Activated CD4-positive, alpha-beta T cell treated with anti-CD3 and anti-CD28 coated beads, Interleukin-2, amount 10 ng/mL, durations not matched to agents 24 days and 14 days (primary cell): ENCODE measurements at places on chromosomes 2 and 18.

DNA sequence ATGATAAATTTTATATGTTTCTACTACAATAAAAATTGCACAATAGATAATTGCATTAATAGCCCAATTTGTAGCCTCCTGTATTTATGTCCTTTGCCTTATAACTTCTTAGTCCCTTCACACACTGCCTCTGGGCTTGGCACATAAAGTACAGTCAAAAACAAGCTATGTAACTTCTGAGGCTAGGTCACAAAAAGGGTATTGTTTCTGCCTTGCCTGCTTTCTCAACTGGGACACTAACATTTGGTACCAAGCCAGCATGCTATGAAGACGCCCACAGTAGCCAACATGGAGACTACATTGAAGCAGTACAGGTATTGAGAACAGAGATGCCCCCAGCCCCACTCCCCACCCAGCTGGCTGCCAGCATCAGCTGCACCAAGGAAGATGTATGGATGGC lies 5.4 kb upstream of the SLC3A1 start:
- no peak for DNase-seq

GRCh38 chr2:27952070-27952469 lies 61.5 kb downstream of the BABAM2 start:
- DNase-seq, result no peak

DNA sequence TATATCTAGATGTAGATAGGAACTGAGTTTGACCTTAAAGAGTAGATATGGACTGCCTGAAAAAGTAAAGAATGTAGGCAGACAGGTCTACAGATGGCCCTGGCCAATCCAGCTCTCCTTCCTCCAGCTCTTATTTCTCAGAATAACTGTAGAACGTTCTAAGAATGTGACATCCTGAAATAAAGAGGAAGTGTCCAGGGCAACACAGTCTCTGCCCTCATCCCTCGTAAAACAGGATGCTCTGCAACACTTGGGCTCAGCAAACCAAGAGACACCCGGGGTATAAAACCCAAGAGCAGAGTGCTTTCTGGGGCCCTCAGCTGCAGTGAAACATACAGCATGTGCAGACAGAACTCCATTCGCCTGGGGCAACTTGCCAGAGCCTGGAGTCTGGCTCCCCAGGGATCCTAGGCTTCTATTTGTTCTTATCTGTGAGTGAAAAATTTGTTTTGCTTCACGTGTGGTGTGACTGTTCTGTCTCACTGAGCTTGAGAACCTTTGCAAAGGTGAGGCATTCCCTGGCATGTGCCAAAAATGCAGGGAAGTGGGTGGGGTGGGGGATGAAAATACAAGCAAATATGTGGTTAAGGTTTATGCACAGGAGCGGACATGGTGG lies 401.0 kb downstream of the SETBP1 start:
- DNase-seq, result no peak

DNA sequence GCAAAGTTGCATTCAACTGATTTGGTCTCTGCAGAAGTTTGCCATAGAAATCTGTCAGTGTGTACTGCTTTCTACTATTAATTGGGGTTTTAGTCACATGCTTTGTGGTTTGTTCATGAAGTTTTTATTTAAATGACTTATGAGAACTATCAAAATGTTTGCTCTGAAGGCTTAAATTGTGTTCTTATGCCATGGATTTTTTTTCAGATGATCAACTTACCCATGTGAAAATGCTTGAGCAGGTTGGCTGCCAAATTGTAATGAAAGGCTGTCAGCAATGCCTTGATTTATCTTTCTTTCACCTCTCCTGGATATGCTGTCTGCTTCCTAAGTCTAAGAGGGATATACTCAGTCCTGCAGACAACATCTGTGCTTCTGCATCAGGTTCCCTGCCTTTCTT lies 50.7 kb downstream of the FMNL2 start:
- no peak for DNase-seq

GRCh38 chr2:182142062-182142461 lies 156.4 kb downstream of the PPP1R1C start:
- no peak for DNase-seq

- no peak for DNase-seq
Observed at GRCh38 chr2:187875261-187876141, 321.3 kb upstream of the TFPI start.

DNA sequence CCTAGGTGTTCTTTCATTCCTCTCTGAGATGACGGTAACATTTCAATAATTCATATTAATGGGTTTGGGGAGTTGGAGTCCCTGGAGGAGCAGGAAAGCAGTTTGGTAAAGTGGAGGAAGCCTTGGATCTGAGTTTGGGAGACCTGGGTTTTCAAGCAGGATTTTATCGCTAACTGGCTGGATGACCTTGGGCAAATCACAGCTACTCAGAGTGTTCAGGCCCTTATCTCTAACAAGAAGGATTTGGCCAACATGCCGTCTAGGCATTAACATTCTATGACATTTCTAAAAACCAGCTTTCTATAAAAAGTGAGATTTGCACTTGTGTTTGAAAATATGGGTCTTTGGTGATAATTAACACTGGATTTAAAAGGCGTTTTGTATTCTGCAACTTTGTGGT lies 59.7 kb upstream of the MEX3C start:
- DNase-seq, result no peak

GRCh38 chr18:57780318-57780705 lies 22.8 kb downstream of the ATP8B1 start:
- DNase-seq, result no peak

- DNase-seq, result peak; percentile 79
Observed at GRCh38 chr18:23133860-23134779, 1.2 kb upstream of the CABLES1 start.

GRCh38 chr2:73896362-73897239 lies 3.8 kb downstream of the ACTG2 start:
- DNase-seq, result peak; percentile 84

GRCh38 chr2:137156221-137156844 lies 391.0 kb downstream of the THSD7B start:
- DNase-seq, result no peak
